CD4-positive, alpha-beta T cell treated with Interleukin-10 for 1 hour (primary cell): ENCODE measurements at places on chromosomes 4 and X.

- no peak for DNase-seq
Measured at GRCh38 chr4:37066159-37066558, 178.4 kb upstream of the NWD2 start.

DNA sequence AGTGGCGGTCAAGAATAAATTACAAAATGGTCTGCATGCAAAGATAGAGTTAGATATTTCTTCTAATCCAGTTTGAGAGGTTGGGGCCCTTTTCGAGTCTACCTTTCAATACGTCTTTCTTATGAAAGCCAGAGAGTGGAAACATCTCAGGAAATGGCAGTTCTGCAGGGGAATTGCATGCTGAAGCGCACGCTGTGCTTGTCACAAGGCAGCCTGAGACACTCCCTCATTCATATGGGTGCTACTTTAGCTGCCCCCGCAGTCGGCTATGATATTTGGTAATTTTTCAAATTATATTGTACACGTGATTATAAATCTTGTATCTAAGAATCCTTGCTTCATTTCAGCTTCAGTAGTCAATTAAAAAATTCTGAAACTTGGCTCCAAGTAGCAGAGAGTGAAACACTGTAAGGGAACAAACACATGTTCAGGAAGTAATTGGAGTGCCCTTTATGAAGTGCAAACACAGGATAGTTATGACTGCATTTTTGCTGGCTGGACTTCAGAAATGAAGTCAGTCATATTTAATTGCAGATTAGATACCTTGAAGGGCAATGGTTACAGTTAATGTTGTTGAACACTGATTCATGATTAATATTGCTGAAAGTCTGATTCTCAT lies 145.5 kb upstream of the NAP1L5 start:
- DNase-seq = no peak

DNA sequence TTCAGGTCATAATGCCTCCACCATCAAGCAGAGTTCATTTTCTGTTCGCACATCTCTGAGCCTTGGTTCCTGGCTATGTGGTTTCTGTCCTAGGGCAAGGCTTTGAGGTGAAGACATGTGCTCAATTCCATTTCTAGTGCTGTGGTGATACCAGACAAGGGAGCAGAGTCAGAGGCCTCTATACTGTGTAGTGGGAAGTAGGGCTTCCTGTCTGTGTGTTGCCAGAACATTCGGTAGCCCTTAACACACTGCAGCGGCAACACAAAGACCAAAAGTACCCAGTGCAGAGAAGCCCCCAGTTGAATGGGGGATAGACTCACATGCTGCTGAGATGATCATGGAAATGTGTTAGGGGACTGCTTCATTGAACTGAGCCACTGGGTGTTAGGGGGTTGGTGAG lies 56.4 kb downstream of the STARD8 start:
- DNase-seq = no peak

DNA sequence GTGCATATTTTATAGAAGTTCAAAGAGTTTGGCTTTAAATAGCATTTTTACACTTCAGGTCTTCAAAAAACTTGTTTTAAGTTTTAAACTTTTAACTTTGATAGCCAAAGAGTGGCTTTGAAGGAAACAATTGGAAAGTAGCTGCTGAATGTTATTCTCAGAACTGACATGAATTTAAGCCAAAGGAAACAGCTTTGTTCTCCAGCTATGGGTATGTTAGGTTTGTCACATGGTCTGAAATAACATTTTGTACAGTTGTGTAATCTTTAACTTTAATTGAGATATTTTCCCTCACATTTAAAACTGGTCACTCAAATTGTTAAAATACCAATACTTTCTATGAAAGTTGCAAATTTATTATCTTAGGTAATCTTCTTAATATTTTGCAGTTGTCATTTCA lies 564.7 kb downstream of the IL15 start:
- no peak for DNase-seq

GRCh38 chr4:15024386-15024785 lies 22.1 kb downstream of the CPEB2 start:
- DNase-seq = no peak

GRCh38 chr4:99635601-99636000 lies 22.0 kb downstream of the C4orf54 start:
- no peak for DNase-seq

GRCh38 chrX:120795301-120795700 lies 80.4 kb downstream of the CT47B1 start:
- no peak for DNase-seq

DNA sequence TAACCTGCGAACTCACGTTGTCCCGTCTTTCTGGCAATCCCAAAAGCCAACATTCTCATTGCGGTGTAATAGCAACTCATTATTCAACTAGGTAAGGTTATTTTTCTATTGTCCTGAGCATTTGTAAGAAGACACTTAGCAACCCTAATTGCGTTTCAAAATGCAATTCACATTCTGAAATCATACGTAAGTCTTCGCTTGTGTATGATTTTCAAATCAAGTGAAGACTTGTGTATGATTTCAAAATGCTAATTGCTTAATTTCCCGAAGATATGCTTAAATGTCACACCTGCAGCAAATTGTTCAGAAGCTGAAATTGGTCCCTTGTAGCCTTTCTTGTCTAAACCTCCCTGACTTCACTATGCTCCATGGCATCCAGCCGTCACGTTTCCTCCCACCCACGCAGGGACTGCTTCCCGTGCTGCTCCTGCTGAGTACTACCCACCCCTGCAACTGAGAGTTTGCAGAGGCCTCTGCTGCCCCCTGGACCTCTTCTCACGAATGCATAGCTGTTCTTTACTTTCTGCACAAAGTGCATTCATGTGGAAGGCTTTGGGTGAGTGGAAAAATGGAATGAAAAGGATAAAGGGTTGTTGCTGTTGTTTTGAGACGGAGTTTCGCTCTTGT lies 40.8 kb upstream of the CLDN24 start:
- DNase-seq = no peak

GRCh38 chr4:148114436-148114835 lies 327.8 kb downstream of the NR3C2 start:
- no peak for DNase-seq

- no peak for DNase-seq
Measured at GRCh38 chrX:150774798-150775568, 81.8 kb downstream of the MTMR1 start.

DNA sequence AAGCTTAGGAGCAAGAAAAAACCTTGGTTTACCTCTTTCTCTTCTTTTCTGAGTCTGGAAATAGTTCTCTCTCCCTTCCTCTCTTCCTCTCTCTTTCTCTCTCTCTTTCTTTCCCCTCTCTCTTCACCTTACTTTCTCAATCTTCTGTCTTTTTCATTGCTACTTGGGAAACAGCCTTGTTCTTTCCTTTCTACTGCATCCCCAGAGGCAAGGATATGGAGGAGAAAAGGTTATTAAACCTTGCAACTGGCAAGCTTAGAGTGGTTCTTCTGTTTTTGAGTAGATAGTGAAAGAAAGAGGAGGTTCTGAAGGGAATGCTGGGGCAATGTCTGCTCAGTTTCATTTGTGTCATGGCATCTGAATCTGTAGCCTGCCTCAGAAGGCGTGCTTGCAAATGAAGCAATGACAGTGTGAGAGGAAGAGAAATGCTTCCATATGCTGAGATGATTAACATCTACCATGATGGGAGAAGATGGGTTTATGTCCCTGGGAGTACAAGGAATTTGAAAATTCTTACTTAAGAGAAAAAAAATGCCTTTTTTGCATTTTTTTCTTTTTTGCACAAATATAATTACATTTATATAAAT lies 190.6 kb downstream of the CEP135 start:
- DNase-seq = no peak

- DNase-seq = no peak
Measured at GRCh38 chr4:149076401-149076800, 634.2 kb upstream of the NR3C2 start.

- DNase-seq = no peak
Measured at GRCh38 chr4:1987296-1987695, 21.5 kb downstream of the NELFA start.

DNA sequence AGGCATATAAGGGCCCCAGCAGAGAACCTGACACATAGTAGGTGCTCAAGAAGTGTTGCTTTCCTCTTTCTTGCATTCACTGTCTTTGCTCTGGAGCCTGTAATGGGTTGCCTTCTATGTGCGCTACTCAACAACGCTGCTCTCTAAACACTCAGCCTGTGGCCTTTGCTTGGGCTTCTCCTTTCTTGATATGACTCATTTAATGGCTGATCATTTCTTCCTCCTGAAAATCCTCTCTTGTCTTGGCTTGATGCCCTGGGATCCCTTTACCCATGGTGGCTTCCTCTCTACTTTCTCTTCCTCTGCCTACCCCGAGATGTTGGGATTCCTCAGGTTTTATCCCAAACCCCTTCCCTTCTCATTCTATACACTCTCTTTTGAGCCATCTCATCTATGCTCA lies 19.9 kb upstream of the PJA1 start:
- DNase-seq = no peak

GRCh38 chr4:28462766-28463700 lies 1602.4 kb downstream of the STIM2 start:
- DNase-seq = no peak

DNA sequence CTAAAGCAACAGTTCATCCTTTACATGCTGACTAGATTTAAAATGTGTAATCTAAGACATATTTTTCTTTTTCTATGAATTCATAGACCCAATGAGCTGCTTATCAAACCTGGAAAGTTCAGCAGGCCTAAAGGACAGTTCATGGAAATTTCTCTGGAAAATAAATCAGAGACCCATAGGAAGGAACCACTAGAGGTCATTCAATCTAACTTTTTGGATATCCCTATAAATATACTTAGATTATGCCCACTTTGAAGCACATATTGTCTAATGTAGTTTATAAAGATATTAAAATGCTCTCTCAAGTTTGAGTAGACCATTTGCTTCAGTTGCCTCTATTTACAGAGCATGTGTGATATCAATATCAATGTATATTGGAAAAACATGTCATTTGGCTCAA lies 473.0 kb downstream of the FAT4 start:
- DNase-seq = no peak

DNA sequence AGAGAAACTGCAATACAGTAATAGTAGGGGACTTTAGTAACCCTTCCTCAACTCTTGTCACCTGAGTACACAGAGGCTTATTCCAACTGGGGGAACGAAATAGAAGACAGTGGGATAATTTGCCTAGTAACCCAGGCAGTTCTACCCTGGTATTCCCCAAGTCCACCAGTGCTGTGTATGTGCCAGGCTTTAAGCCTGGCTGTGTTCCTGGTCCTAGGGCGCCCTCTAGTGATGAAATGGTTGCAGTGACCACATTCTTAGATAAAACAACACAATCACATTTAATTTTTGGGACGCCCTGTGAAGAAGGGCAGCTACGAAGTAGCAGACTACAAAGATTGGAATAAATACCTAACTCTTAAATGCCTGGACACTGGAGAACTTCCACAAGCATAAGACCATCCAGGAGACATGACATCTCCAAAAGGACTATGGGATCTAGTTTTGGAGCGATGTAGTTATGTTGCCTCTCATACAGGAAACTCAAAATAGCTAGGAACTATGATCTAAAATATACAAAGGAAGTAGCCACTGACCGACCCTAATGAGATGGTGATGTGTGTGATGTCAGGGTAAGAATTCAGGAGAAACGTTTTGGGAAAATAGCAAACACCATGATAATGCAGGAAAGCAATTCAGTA lies 288.5 kb upstream of the ZCCHC13 start:
- DNase-seq = peak; percentile 69

GRCh38 chrX:115632455-115632854 lies 71.5 kb downstream of the PLS3 start:
- no peak for DNase-seq

DNA sequence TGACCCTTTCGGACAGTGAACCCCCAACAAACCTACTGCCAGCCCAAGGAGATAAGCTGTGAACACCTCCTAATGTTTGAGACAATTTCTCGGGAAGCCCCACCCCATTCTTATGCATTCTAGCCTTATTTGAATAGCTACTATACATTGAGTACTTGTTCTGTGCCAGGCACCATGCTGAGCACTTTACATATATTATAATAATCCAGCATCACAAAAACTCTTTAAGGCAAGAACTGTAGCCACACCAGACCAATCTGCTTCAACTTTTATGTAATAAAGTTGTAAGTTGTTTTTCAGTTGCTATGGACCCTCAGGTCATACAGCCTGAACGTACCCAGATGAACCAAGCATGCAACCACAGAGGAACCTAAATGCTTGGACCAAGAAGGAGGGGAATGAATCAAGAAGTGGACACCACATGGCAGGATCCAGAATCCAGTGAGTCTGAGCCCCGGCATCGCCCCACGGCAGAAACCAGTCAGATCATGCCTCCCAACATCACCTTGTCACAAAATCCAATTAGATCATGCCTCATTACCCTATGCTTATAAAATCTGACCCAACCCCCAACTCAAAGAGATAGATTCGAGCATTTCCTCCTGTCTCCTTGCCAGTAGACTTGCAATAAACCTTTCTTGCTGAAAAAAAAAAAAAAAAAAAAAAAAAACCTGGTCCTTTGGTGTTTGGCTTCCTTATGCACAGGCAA lies 225.0 kb downstream of the QDPR start:
- DNase-seq = no peak

DNA sequence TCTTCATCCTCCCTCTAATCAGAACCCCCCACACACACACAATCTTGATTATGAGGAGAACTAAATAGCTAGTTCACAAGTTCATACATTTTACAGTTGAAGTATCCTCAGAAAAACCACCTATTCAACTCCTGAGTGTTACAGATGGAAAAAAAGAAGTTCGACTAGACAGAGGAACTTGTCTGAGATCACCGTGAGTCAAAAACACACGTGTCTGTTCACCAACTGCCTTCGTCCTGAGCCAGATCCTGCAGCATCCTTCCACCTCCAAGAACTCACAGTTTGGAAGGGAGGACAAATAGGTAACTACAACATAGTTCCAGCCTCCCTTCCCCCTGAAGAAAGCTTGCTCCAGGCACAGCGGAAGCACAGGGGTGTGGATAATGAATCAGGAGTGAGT lies 19.0 kb upstream of the IRAK1 start:
- DNase-seq = no peak

GRCh38 chrX:74800062-74800461 lies 125.2 kb downstream of the NEXMIF start:
- DNase-seq = no peak

DNA sequence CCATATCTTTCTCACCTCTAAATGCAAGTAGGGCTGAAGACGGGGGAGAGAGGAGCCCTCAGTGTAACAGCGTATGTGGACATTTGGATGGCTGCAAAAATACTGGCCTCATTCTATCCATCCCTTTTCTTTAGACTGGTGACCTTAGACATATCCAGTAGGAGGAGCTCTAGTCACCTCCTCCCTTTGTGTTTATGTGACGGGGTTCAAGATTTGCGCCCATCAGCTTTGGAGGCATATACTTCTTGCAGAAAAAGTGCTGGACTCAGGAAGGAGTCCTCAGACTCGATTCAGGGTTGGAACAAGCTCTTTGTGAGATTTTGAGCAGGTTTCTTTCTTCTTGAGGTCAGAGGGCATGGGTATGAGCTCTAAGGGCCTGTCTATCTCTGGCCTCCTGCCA lies 86.2 kb downstream of the MAMLD1 start:
- DNase-seq = no peak

- DNase-seq = no peak
Measured at GRCh38 chr4:168572002-168572401, 75.2 kb downstream of the PALLD start.

GRCh38 chr4:125187226-125188176 lies 127.3 kb upstream of the FAT4 start:
- no peak for DNase-seq
